DMS153 (cell line): ENCODE measurements at places on chromosomes 11 and 22.

DNA sequence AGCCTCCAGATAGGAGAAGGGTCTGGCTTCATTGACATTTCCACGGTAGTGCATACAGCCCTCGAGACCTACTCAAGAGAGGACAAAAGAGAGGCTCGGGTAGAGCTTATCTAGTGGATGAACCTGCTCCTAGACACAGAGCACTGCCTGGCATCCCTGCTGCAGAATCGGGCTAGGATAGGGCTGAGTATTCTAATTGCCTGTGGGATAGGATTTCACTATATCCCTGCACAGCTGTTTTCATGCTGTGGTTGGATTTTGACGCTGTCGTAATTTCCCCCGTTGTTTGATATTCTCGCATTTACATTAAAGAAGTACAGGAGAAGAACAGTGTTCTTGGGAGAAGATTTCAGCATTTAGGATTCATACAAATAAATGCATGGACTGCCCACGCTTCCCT lies 107.8 kb downstream of the KIRREL3 start:
- no peak for DNase-seq

DNA sequence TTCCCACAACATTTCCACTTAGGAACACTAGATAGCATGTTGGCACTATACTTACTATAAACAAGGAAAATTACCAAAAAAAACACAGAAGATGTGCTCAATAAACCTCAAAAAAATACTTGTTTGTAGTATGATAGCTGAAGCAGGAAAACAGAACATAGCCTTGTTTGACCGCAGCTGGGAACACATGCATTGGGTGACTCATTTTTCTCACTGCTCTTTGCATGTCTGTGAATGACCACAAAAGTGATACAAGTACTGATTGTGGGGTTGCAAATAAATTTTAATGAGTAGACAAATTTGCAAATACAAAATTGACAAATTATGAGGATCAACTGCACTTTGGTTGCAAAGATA lies 22.8 kb upstream of the GUCY1A2 start:
- DNase-seq, result no peak

GRCh38 chr11:96016978-96017502 lies 93.1 kb upstream of the MTMR2 start:
- no peak for DNase-seq

- DNase-seq, result peak; percentile 20
These were observed 71.8 kb downstream of the DSCAML1 start for GRCh38 chr11:117725048-117725734.

DNA sequence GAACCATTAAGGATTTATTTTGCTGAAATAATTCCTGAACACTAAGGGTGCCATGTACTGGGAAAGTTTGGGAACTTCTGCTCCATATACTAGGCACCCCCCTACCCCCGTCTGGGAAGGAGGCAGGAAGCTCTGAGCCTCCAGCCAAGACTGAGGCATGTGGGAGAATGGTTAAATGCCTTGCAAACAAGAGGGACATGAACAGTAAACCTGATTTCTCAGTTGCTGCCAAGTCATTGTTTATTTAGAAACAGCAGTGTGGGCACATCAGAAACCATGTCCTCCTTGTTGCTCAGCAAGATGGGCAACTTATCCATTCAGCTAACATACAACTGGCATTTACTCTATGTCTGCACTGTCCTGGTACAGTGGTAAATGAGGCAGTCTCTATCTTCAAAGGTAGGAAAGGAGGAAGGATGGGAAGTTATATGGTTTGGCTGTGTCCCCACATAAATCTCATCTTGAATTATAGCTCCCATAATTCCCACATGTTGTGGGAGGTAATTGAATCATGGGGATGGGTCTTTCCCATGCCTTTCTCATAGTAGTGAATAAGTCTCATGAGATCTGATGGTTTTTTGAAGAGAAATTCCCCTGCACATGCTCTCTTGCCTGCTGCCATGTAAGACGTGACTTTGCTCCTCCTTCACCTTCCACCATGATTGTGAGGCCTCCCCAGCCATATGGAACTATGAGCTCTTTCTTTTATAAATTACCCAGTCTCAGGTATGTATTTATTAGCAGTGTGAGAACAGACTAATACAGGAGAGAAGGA lies 459.1 kb downstream of the MIAT start:
- DNase-seq, result peak; percentile 58

DNA sequence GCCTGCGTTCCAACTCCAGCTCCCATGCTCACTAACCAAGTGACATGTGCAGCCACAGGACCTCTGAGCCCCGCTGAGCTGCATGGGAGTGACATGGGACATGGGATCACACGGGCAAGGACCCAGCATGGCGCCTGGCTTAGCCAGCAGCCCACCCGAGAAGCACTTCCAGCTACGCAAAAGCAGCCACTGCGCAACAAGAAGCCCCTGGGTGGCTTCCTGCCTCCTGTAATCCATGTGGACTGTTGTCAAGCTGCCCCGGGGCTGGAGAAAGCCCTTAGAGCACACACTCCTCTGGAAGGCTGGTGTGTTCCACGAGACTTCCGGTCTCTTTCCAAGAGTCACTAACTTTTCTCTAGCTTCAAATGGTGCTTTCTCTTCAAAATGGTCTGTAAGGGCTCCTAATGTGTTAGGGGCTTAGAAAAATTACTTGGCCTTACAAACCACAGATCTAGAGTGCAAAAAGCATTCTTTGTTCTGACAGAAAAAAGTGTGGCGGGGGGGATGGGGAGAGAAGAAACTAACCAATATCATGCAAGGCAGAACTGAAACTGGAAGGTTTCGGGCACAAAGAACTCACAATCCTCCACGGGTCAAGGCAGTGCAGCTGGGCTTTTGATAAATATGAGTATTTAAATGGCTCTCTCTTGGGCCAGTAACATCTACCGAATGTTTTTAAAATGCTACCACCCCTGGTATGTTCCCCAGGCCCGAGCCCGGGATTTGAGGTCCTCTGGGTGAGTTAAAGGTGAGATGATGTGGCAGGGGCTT lies 5.5 kb downstream of the C11orf24 start:
- no peak for DNase-seq

- DNase-seq, result no peak
These were observed 1404.8 kb downstream of the LRRC4C start for GRCh38 chr11:40054631-40055030.

GRCh38 chr22:41543854-41544670 lies at the start of gene POLR3H:
Gene POLR3H, minus strand, starts transcription at chr22:41544470. Its CDS starts 369 bp downstream, at chr22:41544101.
- DNase-seq, result peak; percentile 97

- no peak for DNase-seq
These were observed 629 bp downstream of the ATP5MG start for GRCh38 chr11:118401880-118402590.

- peak; percentile 18 for DNase-seq
These were observed 61.5 kb downstream of the RPUSD4 start for GRCh38 chr11:126149759-126150625.

DNA sequence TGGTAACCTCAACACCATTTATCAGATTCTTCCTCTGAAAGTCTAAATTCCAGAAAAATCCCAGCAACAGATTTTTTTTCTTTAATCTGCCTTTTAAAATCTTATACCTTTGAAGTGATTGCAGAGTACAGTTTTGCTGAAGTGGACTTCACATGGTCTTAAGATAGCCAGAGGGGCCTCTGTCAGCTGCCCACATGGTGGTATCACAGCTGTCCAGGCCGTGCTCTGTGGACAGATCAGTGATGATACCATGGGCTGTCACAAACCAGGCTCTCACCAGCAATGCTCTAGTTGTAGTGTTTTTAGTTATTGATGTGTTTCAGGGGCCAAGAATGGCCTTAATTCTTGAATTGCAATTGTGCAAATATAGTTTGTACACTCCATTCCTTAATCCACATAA lies 44.0 kb downstream of the PARVA start:
- no peak for DNase-seq

GRCh38 chr22:44645083-44645482 lies 56.9 kb upstream of the PRR5 start:
- DNase-seq, result peak; percentile 23

DNA sequence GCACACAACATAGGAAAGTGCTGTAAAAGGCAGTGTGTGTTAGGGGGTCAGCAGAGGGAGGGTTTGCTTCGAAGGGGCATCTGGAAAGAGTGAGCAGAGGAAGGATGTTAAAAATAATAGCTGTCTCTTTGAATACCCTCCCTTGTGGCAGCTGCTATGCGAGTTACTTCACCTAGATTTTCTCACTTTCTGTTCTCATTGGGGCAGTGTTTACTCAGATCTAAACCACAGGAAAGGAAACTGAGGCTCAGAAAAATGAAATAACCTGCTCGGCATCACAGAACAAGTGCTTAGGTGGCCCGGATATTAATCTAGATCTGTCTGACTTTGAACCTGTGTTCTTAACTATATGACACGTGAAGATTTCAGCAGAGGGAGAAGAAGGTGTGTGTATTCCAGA lies 125.3 kb downstream of the C11orf91 start:
- DNase-seq, result no peak

GRCh38 chr11:59285716-59286260 lies 72.9 kb upstream of the OR5AN1 start:
- DNase-seq, result no peak

GRCh38 chr11:109970516-109971183 lies 122.5 kb upstream of the ZC3H12C start:
- no peak for DNase-seq
